ENCODE measurements at places on chromosomes 2 and 18. TPM values are rescaled to one million over a fixed set of nuclear protein-coding genes. Genes with fewer than 3 reads are reported as not detected.
A peak's percentile ranks its signal among the peaks of the same experiment; 100 is the strongest.

DNA sequence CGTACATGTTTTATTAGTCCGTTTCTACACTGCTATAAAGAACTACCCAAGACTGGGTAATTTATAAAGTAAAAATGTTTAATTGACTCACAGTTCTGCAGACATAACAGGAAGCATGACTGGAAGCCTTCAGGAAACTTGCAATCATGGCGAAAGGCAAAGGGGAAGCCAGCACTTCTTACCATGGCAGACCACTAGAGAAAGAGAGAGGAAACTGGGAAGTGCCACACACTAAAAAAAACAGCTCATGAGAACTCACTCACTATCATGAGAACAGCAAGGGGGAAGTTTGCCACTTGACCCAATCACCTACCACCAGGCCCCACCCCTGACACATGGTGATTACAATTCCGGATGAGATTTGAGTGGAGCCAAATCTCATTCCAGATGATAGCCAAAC lies 466.2 kb downstream of the IRS1 start:
- H3K27ac ChIP-seq = no peak overlapping the region
- no peaks in the 10 kb centered on the region for H3K36me3 ChIP-seq
- no peak overlapping the region for H3K4me3 ChIP-seq
- no peaks in the 10 kb centered on the region for H3K27me3 ChIP-seq
- no peaks in the 10 kb centered on the region for H3K4me1 ChIP-seq

- no peak for DNase-seq
- H3K36me3 ChIP-seq = no peaks in the 10 kb centered on the region
- H3K27ac ChIP-seq = no peak overlapping the region
- H3K4me3 ChIP-seq = no peak overlapping the region
- peaks cover 27% of the 10 kb centered on the region for H3K4me1 ChIP-seq
These were observed 22.8 kb upstream of the ZNF385B start for GRCh38 chr2:179884193-179884592.

CHN1 gene
- total RNA-seq = 46.6 TPM

GRCh38 chr2:98706591-98706990 lies 24.3 kb downstream of the MGAT4A start:
- no peak for DNase-seq
- no peaks in the 10 kb centered on the region for H3K27me3 ChIP-seq
- H3K36me3 ChIP-seq = no peaks in the 10 kb centered on the region
- no peak overlapping the region for H3K27ac ChIP-seq
- H3K4me1 ChIP-seq = no peaks in the 10 kb centered on the region
- H3K4me3 ChIP-seq = no peak overlapping the region

DNA sequence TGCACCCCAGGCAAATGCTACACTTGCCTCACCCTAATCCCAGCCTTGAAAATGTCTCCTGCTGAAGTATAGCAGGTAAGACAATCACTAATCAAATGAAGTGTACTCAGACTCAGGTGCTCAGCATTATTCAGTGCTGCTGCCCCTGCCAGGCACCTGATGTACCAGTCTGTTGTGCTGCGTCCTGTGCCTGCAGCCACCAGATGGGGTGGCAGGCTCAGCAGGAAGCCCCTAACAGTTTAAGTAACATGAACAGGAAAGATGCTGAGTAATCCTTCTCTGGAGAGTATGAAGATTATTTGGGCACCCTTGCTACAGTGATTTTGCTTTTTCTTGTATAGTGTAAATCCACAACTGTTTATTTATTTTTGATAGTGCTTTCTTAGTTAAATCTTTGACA lies 69.1 kb downstream of the TACR1 start:
- DNase-seq = no peak
- no peaks in the 10 kb centered on the region for H3K4me1 ChIP-seq
- no peaks in the 10 kb centered on the region for H3K27me3 ChIP-seq
- no peak overlapping the region for H3K27ac ChIP-seq
- no peak overlapping the region for H3K4me3 ChIP-seq

ANKRD30B gene
- total RNA-seq = not detected

- H3K27ac ChIP-seq = no peak overlapping the region
- H3K4me1 ChIP-seq = no peaks in the 10 kb centered on the region
- H3K4me3 ChIP-seq = no peak overlapping the region
- H3K36me3 ChIP-seq = no peaks in the 10 kb centered on the region
These were observed 829.2 kb downstream of the ERBB4 start for GRCh38 chr2:211709389-211709788.

- no peak for DNase-seq
- H3K27ac ChIP-seq = no peak overlapping the region
- no peak overlapping the region for H3K4me3 ChIP-seq
- no peaks in the 10 kb centered on the region for H3K36me3 ChIP-seq
- H3K27me3 ChIP-seq = no peaks in the 10 kb centered on the region
- H3K4me1 ChIP-seq = no peaks in the 10 kb centered on the region
These were observed 246.0 kb downstream of the TSN start for GRCh38 chr2:122001441-122001874.

DNA sequence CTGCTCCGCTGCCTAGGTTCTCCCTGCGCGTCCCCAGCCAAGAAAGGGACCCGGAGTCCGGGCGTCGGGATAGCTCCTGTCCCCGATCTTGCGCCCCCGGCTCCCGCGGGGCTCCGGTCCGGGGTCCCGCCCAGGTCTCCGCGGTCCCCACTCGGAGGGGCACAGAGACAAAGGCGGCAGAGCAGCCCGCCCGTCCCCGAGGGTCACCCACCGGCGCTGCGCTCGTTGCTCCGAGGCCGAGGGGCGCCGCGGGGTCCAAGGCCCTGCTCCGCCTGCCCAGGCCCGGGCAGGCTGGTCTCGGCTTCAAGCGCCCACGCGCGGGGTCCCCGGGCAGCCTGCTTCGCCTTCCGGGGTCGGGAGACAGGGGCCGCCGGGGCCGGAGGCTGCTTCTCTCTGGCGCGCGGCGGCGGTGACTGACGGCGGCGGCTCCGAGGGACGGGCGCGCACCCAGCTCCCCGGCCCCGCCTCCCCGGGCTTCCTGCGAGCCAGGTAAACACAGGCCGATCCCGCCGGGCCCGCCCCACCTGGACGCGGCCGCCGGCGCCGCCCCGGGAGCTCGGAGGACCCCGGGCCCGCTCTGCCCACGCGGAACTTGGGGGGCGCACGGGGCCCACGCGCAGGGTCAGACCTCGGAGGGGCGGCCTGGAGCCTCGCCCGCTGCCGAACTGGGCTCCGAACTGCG lies at the start of gene MBP:
Gene MBP, minus strand, starts transcription at position 415 of the 682 bp plus-strand sequence. CDS start 27,522 bp downstream, outside the sequence.
- H3K4me3 ChIP-seq = peak within 1 kb of the TSS; percentile 79
- DNase-seq = peak; percentile 73
- H3K36me3 ChIP-seq = no peaks in the 10 kb centered on the region
- peaks cover 10% of the 10 kb centered on the region for H3K4me1 ChIP-seq
- no peak within 1 kb of the TSS for H3K27ac ChIP-seq

SCN7A gene
- 1.0 TPM for total RNA-seq

GRCh38 chr2:100057901-100058261 lies 84.5 kb downstream of the AFF3 start:
- H3K27me3 ChIP-seq = no peaks in the 10 kb centered on the region
- no peak overlapping the region for H3K27ac ChIP-seq
- DNase-seq = no peak
- peaks cover 9% of the 10 kb centered on the region for H3K4me1 ChIP-seq
- H3K36me3 ChIP-seq = no peaks in the 10 kb centered on the region
- H3K4me3 ChIP-seq = no peak overlapping the region
